Smooth muscle cell of the brain vasculature (primary cell): ENCODE measurements at places on chromosomes 1 and 21.

DNA sequence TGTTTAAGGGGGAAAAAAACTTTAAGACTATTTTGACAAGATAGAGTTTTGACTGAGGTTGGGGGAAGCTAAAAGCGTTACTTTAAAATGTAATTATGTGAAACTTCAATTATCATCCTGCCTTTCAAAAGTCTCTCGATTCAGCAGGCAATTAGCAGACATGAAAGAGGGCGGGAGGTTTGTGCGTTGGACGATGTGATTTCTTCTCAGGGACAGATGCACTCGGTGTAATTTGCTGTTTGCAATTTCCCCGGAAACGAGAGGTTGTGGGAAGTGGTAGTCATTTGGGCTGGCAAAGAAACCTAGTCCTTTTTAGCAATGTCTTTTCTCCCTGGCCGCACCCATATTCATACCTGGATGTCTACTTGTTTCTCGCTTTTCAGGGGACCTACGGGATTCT is 27.1 kb downstream of the KAZN start:
- no peak for DNase-seq

DNA sequence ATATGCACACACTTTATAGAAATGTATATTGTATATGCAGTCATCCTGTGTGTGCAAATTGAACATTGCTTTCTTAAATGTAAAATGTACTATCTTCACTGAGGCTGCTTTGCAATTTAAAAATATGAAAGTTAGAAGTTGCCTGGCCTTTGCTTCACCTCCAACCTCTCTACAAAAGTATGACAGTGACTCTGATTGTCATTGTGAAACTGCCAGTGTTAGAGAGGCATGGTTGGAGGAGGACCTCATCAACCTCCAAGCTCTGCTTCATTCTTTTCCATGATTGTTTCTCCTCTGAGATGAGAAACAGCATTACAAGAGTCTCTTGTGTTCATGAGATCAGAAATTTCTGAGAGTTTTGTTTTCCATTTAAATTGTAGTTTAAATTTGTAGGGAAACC is 185.5 kb downstream of the ZC3H11B start:
- no peak for DNase-seq

- no peak for DNase-seq
Measured at GRCh38 chr1:70628973-70629372, 217.9 kb downstream of the CTH start.

DNA sequence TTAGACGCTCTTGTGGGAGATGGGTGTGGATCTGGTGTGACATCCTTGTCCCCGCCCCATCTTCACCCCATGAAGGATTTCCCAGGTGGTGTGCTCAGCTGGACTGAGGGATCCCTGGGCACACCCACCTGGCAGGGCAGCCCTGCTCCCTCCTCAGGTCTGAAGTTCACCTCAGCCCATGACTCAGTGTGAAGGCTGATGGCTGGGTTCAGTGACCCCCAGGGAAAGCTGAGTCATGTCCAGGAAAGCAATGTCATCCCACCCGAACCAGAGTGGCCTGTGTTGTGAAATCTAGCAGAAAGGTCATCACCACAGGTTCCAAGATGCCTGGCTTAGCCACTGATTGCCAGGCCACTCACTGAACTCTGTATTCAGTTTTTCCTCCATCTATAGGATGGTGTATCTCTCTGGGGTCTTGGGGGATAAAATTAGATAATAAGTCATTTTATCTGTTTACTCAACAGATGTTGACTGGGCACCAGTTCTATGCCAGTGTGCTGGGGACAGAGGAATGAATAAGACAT is 97.7 kb upstream of the JUN start:
- DNase-seq: no peak

GRCh38 chr1:187959062-187959461 is 1130.3 kb downstream of the PLA2G4A start:
- DNase-seq: no peak

- no peak for DNase-seq
Measured at GRCh38 chr1:32861904-32862695, 8.6 kb downstream of the FNDC5 start.

GRCh38 chr1:188432427-188432826 is 1603.7 kb downstream of the PLA2G4A start:
- DNase-seq: no peak

DNA sequence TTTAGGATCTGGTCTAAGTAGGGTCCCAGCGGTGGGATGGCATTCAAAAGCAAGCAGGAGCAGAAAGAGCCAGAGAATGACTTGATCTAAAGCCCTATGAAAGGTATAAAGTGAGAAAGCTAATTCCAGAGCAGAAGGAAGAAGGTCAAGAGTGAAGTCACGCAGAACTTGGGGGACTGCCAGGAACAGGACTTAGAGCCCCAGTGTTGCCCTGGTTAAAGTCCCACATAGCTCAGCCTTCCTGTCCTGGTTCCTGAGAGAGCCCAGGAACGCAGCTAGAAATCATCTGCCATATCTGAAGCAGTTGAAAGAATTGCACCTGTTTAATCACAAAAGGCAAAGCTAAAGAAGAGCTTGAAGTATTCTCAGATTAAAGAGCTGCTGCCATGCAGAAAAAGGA is 160.6 kb upstream of the ATP1B1 start:
- no peak for DNase-seq

DNA sequence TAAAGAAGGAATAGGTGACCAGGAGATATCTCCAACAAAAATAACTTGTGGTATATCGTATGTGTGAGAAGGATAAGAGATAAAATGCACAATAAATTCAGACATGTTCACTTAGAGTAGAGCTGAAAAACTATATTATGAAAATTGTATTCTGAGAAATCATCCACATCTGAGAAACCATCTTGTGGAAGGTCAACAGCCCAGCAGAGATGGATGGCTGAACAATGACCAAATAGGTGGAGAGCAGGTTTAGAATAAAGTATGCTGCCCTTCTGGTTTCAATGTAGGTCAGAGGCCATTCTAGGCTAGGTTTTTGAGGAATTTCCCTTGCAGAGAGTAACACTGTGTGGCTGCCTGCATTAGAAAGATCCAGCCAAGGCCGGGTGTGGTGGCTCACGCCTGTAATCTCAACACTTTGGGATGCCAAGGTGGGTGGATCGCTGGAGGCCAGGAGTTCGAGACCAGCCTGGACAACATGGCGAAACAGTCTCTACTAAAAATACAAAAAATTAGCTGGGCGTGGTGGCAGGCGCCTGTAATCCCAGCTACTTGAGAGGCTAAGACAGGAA is 8.8 kb upstream of the UAP1 start:
- DNase-seq: no peak

DNA sequence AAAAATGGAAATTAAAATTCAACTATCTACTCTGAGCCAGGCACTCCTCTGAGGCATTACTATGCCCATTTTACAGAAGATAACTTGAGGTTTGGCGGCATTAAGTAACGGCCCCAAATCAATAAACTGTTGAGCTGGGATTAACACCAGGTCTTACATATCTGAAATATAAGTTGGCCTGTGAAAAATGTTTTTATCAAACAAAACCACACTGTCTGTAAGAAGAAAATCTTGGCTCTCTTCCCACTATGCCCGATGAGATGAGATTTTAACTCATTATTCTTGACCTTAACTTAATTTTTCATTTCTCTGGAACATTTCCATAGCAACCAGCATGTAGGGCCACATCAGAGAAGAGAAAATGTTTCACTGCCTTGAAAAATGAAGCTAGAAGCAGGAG is 21.8 kb downstream of the RC3H1 start:
- no peak for DNase-seq

DNA sequence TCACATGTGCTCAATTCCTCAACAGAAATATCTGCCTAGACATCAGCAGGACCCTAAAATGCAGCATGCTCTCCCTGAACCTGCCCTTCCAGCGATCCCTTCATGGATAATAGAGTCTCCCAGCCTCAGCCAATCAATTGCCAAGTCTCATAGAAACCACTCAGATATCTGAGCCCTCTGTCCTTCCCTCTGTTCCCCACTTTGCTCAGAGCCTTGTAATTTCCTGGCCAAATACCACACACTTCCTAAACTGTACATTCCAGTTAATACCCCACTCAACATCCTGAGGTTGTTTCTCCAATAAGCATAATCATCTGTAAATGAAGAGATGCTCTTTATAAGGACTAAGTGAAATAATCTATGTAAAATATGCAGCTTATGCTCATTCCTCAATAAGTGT is 59.3 kb upstream of the PTGFRN start:
- no peak for DNase-seq

DNA sequence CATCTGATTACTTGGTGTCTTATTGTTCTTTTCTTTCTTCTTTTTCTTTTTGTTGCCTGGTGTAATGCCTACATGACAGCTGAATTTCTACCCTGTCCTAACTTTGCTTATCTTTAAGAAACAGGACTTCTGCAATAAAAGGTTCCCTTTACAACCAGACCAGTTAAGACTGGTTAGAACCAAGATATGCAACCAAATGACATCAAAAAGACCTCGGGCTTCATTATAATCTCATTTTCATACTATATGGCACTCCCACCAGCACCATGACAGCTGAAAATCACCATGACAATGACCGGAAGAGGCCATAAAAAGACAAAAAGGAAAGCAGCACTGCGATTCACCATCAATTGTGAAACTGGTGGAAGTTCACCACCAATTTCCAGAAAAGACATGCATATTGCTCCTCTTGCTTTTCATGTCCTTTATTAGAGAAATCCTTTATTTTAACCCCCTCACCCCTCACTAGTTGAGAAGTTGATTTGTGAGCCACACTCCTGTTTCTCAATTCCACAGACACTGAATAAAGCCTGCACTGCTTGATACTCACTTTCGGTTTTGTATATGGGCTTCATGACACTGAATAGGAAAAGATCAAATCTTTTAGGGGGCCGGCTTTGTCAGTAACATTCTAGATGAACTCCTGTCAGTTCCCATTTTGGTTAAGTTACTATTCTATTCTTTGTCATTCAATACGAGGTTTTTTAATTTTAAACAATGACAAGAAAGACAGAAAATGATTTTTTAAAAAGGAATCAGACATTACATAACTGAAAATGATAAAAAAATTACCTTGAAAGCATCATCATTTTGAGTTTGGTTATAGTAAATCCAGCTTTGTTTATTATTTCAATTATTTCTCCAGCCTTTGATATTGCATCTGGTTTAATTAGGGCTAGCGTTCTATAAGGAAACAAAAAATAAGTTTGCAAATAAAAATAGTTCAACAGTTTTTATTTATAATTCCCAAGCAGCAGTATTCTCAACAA is 58.1 kb downstream of the NME7 start:
- no peak for DNase-seq
